ENCODE measurements at places on chromosomes 16 and 17.

DNA sequence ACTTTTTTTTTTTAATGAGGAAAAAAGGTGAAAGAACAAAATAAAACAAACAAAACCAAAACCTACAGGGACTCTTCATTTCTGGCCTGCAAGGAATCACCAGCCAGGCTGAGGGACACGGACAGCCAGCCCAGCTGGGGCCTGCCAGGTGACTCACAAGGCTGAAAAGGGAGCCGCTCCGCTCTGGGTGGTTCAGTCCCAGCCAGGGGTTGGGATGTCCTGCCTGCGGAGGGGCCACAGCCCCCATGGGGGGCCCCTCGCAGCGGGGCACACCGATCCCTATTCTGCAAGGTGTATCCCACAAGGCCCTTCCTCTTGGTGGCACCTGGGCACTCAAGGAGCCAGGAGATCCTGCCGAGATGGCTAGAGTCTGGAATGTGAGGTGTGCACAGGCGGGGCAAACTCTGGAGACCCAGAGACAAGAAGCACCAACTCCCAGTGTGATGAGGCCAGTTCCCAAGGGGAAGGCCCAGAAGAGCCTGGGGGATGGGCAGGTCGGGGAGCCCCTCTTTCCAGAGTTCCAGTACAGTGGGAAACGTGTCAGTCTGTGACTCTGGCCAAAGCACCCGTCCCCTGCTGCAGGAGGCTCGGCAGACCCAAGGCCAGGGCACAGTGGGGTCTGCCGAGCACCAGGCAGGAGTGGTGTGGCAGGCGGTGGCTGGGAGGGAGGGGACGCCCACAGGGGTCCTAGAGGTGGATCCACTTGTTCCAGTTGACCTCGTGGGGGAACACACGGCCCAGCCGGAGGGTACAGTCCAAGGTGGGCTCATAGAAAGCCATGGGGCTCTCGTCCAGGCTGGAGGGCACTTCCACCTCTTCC is 58.9 kb downstream of the IL21R start:
- no peak for DNase-seq

GRCh38 chr17:27945953-27946352 is 52.8 kb upstream of the LYRM9 start:
- DNase-seq, result no peak

- no peak for DNase-seq
These were observed 32.7 kb downstream of the ARHGAP23 start for GRCh38 chr17:38460716-38461630.

- no peak for DNase-seq
These were observed 3.7 kb upstream of the PYCR1 start for GRCh38 chr17:81940538-81941483.
